Caudate nucleus (tissue), 63 donors: ENCODE measurements at places on chromosomes 2 and 18.

- no peak for DNase-seq
Measured at GRCh38 chr2:109069331-109070194, 59.4 kb upstream of the SH3RF3 start.

DNA sequence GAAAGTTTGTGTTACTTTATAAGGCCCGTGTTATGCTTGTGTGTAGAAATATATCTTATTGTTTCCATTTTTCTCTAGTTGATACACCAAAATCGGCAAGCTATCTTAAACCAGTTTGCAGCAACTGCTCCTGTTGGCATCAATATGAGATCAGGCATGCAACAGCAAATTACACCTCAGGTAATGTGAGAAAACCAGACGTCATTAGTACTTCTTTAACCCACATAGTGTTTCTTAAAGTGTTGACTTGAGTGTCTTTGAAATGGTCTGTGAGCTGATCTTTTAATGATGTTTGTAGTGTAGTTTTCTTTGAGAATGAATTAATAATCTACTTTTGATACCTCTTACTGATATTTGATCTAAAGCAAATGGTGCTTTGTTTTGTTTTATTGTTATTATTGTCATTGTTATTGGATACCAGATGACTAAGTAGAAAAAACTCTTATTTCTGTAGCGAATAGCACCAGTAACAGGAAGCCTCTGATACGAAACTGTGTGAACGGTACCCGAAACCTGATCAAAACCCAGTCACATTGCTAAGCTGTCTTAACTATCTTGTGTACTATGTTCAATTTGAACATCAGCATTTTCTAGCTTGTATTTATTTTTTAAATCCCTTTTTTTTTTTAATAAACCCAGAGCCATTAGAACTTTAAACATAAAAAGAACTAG is 53.7 kb downstream of the PTRHD1 start:
- no peak for DNase-seq

DNA sequence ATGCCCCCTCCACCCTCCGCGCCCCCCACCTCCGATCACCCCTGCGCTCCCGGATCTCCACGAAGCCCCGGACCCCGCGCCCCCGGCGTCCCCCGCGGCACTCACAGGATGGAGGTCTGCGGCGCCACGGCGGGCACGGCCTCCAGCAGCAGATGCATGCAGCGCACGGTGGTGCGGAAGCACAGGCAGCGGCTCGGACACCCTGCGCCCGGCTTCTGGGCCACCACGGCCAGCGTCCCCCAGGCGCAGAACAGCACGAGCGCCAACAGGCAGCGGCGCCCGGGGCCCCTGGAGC is 217 bp downstream of the PXDN start:
- no peak for DNase-seq

DNA sequence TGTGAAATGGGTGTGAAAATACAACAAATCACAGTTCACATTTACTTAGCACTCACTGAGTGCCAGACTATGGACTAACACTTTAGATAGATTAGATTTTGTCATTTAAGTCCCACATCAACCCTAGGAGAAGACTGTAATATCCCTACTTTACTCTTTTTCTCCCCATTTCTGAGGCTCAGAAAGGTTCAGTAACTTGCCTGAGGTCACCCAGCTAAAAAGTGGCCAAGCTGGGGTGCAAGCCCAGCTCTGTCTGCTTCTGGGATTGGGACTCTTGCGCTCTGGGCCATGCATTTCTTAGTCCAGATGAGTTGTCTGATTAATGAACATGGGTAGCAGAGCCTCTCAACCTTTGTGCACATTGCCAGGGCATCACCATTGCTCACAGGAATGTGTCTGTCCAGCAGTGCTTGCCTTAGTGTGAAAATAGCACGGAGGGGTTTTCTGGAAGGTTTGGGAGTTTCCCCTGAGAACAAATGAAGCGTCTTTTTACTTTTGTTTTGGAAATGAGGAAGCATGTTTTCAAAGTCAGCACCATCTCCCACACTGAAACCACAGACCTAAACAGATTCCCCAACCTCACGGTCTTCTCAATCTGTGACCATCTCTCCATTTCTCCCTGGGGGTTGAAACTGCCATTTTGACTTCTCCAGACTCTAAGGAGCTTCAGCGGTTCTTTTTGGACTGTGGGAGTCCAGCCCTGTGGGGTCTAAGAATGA is 31.9 kb downstream of the NRP2 start:
- no peak for DNase-seq

DNA sequence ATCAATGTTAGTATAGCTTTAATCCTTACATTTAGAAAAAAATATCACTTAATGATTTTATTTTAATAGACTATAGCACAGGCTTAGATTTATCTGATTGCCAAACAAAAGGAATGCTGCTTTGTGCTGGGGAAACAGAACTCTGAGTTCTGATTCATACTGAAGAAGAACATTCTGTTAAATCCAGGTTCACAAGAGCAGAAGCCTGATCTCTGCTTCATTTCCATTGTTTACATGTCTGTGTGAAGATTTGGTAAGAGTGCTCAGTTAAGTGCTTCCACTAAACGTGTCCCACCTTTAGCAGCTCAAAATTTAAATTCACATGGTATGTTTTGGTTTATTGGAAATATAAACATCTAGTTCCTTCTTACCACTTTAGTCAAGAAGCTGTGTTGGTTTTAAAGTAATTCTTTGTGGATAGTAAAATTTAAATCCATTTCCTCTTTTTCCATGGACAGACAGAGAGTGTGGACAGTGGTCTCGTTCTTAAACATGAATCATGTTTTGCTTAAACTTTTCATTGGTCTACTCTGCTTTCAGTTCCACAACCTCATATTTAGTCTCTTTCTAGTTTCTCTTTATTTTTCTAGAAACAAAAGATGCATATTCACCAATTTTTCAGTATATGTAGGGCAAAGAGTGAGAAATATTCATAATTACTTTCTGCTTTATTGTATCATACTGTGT is 59.1 kb downstream of the NYAP2 start:
- DNase-seq, result no peak

DNA sequence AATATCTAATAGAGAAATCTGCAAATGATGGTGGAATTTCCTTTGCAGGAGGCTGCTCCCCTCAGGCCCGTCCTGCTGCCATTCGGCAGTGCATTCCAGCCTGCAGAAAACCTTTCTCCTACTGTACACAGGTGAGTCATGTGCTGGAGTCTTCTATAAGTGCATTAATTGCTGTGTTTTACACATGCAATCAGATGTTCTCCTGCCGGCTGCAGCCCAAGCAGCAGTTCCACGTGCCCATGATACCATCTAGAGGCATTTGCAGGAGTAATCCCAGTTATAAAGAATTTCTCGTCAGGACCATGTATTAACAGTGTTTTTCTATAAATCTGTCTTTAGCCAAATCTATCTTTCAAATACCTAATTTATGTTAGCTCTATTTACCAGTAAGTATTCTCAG is 304.7 kb upstream of the HNMT start:
- no peak for DNase-seq

DNA sequence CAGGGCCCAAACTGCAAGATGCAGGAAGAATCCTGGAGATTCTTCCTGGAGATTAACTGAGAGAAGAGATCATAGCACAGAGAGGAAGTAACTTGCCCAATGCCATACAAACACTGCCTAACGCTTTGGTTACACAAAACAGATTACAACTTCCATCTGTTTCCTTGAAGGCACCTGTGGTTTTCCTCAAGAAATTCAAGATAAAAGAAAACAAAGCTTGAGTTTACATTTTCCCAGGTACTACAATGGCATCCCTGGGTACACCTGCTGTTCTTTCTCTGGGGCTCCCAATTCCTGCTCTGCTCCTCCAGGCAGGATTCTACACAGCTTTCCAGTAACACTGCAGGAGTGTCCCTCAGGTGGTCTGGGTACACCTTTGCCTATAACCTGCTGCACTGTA is 781.9 kb upstream of the ID2 start:
- no peak for DNase-seq

DNA sequence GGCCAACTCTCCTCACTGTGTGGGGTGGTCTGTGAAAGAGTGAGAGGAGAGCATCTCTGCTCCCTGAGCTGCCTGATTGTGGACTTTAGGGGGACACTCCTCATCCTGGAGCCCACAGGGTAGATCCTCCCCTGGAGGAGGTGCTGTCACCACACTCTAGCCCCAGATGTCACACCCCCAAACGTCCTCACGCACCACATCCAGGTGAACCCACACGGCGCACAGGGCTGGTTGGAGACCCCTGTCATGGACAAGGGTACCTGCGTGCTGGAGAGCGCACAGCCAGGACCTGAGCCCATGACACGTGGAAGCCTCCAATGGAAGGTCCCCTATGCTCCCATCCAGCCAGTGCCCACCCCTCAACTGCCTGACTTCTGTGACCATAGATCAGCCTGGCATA is 10.5 kb downstream of the AGXT start:
- no peak for DNase-seq

DNA sequence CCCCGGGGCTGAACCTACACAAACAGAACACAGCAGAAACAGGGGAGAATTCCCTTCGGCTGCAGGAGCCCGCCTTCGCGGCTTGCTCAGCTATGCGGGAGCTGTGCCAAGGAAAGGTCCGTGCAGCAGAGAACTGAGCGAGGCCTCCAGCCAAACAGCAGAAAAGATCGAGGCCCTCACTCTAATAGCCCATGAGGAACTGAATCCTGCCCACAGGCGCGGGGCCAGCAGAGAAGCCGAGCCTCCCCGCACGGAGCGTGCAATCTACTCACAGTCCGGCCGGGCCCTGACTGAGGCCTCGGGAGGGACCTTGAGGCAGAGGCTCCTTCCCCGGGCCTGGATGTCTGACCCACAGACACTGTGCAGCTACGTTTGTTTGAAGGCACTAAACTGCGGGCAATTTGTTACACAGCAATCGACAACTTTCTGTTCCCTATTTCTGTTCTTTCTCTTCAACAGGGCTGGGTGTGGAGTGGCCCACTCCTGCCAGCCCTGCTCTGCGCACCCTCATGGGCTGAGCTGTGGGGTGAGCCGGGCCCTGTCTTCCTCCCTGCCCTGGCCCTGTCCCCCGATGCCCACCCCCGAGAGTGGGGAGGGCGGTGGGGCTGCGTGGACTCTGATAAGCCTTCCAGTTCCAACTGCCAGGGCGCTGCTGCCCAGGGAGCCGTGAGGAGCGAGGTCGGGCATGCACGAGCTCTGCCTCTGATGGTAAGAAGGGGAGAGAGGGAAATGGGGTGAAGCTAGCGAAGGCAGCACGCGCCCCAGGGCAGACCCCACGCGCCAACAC is 13.7 kb downstream of the HES6 start:
- no peak for DNase-seq

DNA sequence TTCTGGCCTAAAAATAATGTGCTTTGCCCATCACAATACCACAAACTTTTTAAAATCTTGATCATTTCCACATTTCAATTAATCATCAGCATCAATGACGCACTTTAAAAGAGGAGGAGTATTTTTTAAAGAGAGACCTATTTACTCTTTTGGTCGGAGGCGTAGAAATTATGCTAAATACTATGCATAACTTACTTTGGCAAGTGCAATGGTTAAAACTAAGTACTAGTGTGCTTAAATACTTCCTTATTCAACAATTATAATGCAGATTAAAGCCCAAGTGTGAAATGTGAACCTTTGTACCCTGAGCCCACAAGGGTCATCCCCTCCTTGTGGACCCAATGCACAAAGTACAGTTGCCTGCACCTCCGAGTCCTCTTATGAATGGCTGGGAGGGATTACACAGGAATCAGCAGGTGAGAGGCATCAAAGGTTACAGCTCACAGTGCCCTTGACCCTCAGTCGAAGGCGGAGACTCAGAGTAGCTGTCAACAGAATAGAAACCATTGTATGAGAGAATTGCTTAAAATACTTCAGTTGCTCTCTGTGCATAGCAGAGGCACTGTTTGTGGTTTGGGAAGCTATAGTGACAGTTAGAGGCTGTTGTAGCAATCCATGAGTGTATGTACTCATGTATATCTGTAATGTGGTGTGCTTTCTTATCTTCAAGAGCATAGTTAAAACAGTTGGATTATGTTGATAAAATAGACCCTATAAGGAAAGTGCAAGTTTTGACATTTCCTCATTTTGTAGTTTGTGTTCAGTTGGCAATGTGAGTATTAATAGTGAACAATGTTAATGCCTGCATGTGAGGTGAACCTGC is 151.7 kb upstream of the ITGA4 start:
- no peak for DNase-seq

GRCh38 chr2:114127372-114127771 is 237.5 kb downstream of the ACTR3 start:
- no peak for DNase-seq

DNA sequence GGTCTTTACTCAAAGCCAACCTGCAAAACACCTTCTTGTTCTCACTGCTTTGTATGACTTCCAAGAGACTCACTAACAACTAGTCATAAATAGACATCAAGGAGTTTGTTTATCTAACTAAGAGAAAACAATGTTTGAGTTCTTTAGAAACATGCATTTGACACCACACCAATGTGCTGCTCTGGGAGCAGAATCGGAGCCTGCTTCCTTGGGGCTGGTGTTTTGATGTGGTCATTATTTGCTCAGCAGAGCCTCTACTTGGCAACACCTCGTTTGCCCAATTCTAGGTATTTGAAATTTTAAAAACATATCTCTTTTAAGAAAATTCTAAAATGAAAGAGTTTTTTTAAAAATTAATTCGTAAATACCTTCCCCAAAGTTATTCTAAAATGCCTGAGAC is 167.5 kb downstream of the BCL2 start:
- no peak for DNase-seq

DNA sequence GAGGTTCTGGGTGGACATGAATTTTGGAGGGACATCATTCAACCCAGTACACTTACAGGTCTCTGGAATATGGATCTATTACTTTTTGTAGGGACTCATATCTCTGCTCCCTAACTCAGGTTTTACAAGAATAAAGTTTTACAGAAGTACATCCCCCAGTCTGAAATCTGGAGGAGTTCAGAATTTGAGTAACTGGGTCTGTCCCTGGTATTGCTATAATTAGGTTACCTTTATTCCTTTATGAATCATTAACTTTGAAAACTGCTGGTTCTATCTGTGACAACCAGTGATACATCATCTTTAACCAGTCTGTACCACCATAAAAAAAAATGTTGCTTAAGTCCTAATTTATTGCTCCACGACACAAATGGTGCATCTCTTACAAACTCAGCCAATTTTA is 59.9 kb downstream of the INSIG2 start:
- DNase-seq, result no peak

- DNase-seq, result no peak
Measured at GRCh38 chr2:184923751-184924150, 325.4 kb downstream of the ZNF804A start.

DNA sequence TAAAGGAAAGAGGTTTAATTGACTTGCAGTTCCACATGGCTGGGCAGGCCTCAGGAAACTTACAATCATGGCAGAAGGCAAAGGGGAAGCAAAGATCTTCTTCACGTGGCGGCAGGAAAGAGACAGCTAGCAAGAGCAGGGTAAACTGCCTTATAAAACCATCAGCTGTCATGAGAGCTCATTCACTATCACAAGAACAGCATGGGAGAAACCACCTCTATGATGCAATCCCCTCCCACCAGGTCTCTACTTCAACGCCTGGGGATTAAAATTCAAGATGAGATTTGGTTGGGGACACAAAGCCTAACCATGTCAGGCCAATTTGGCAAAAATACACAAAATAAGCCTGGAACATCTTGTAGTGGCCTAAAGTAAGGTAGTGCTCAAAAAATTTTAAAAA is 152.6 kb downstream of the COL6A3 start:
- no peak for DNase-seq
